Activated T-helper 1 cell treated with anti-CD3 and anti-CD28 coated beads, Interleukin-2, amount 50 U/mL, for 16 hours (primary cell): ENCODE measurements at places on chromosomes 2 and 18.

- DNase-seq, result no peak
Measured at GRCh38 chr2:28492282-28492681, 3.6 kb upstream of the PLB1 start.

GRCh38 chr2:188853307-188853706, 120.9 kb upstream of the COL3A1 start:
- DNase-seq, result no peak

- no peak for DNase-seq
Measured at GRCh38 chr2:229714736-229715541, 584 bp upstream of the DNER start.

- no peak for DNase-seq
Measured at GRCh38 chr18:67373636-67374035, 142.9 kb downstream of the DSEL start.

DNA sequence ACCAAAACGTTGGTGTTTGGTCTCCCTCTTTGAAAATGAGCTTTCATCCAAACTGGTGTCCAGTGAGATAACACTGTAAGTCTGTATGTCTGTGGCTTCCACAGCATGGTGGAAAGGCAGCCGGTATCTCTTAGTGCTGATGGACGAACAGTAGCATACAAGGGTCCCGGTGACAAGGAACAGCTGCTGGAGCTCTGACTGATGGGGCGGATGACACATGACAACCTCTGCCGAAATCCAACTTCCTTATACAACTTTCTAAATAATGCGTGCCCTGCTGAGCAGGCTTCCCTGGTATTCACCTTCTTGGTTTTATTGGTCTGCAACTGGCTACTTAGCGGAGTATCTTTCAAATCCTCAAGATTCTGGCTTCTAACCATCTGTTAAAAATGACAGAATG, 216.2 kb downstream of the SRBD1 start:
- DNase-seq, result no peak

GRCh38 chr2:71646028-71646427, 192.7 kb downstream of the DYSF start:
- no peak for DNase-seq

DNA sequence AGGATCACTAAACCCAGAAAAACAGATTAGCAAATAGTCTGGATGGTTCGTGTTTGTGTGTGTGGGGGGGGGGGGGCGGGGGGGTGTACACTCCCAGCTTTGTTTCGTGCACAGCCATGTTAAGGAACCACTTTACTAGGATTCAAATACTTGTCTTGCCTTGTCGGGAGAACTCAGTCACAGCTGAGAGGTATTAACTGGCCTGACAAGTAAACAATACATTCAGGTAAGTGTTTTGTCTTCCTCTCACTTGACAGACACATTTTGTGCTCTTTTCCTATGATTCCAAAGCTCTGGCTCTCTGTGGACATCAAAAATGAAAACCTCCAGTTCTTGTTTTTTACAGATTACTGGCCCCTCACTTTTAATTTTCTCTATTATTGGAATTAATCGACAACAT, 173.5 kb downstream of the LRP1B start:
- no peak for DNase-seq

GRCh38 chr2:86186431-86186830, 8.8 kb downstream of the IMMT start:
- DNase-seq, result no peak

DNA sequence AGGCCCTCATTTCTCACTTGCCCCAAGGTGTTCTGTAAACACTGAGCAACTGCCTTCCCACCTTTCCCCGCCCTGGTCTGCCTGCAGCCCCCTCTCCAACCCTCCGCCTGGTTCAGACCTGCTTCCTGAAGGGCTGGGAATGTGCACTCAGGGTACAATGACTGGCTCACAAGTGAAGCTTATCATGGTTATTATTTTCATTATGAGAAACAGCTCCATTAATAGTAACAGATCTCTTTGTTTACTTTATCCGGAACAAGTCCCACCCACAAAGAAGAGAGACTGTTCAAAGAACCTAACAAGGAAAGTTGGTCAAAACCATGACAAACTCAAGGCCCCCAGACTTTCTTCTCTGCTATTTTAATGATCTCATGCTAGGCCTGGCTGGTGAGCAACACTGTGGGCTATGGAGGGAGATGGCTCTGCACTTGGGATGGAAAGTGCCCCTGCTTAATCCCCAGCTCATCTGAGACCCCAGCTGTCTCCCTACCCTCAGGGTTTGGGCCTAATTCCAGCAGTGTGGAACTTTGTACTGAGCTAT, 36.7 kb downstream of the ARHGAP25 start:
- DNase-seq, result no peak

GRCh38 chr2:120523766-120524165, 177.8 kb downstream of the INHBB start:
- no peak for DNase-seq

GRCh38 chr2:102086150-102086872, 56.2 kb upstream of the IL1R1 start:
- no peak for DNase-seq

GRCh38 chr2:160042054-160042453, 20.4 kb downstream of the PLA2R1 start:
- no peak for DNase-seq

GRCh38 chr2:102473020-102473419, at the start of gene SLC9A4:
Gene SLC9A4, plus strand, starts transcription at chr2:102473226. Its CDS starts 534 bp downstream, at chr2:102473760.
- no peak for DNase-seq

- no peak for DNase-seq
Measured at GRCh38 chr2:240211598-240212424, 71.4 kb upstream of the OTOS start.

GRCh38 chr2:150374492-150374891, 113.0 kb downstream of the RND3 start:
- DNase-seq, result no peak

DNA sequence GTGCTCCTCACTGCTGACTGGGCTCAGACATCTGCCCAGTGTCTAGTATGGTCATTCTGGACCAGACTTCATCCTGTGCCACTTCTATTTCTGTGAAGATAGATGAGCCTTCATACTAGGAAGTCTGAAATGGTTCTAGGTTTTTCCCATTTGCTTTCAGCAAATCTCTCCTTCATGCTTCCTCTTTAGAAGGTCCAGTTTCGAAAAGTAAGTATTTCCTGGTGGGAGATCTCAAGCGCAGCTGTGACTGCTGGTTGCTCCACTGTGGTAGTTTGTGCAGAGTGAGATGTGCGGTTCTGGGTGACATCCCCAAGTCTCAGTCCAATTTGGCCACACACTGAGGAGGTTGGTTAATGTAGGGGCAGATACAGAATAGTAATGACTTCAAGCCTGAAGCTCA, 14.4 kb downstream of the IL36B start:
- no peak for DNase-seq

DNA sequence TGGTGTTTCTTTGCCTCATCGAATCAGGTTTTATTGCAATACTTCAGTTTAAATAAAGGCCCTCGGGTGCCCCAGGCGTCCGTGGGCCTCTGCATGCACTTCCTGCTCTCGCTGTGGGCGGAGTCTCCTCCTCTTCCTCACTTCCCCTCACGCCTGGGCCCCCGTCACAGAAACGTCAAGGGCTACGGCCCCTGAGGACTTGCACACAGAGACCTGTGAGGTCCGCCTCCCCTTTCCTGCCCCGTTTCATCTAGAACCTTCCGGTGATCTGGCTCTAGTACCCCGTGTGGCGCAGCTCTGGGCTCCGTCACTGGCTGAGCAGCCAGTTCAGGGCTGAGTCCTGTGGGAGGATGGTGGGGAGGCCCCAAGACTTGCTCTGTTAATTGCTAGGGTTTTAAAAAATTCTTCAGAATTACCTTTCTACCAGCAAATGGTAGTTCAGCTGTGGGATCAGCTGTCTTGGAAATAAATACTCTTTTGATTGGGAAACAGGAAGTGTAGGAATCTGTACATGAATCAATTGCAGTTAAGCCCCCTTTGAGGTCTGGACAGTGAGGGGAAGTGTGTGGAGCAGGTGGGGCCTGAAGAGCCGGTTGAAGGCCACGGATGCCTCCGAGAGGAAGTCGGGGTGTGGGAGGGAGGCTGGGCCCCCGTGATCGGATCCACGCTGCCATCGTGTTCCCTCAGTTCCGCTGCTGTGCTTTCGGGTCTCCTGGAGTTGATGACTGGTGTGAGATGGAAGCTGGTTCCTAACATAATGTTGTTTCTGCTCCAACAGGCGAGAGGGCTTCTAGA, 10.2 kb downstream of the NFATC1 start:
- peak; percentile 73 for DNase-seq

DNA sequence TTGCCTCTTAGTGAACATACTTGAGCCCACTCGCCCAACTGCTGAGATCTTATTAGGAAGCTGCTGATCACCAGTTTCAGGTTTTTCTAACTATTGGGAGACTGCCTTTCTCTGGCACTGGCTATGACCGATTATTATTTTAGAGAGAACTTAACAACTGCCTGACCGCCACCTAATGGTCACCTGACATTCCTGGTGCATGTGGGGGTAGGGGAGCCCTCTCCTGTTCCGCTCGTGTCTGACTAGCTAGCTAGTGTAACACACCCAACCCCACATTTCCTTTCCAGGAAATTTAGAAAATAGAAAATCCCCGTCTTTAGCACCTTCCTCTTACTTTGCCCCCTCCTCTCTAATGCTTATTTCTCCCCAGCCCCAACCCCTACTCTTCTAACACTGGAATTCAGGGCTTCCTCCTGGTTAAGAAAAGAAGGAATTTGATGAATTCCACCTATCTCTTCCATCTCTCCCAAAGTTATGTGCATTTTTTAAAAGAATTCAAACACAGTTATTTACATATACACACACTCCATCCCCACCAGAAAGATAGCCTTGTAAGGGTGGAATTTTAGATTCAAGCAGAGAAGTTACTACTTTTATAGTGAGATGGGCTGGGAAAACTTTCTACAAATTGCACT, 19.4 kb upstream of the DNER start:
- DNase-seq, result no peak

DNA sequence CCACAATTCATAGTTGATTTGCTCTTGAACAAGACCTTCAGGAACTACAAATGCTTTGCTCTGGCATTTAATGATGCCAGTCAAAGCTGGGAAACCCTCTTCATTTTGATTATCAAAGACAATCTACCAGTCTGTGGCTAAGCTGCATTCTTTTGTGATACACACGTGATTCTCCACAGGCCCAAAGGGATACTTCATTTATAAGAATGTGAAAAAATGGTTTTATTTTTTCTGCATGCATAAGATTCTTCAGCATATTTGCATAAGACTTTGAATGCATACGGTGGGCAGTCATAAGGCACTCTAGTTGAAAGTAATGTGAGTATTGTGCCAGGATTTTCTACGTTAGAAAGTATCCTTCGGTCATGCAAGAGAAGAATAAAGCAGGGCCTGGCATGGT, 33.0 kb upstream of the ARL5A start:
- DNase-seq, result no peak

GRCh38 chr2:238487652-238488346, 61.1 kb downstream of the ASB1 start:
- DNase-seq, result no peak

DNA sequence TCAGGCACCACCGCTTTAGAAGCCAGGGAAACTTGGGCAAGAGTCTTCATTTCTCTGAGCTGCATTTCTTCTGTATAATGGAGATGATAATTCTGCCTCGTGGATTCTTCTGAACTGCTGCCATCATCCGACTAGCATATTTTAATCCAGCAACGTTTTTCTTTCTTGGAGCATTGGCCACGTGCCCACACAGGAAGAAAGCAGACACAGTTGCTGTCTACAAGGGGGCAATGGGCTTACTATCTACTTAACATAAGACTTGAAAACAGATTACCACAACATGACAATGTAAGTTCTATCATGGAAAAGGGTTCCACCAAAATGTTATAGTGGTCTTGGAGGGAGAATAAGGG, 176.5 kb downstream of the FAM210A start:
- no peak for DNase-seq

DNA sequence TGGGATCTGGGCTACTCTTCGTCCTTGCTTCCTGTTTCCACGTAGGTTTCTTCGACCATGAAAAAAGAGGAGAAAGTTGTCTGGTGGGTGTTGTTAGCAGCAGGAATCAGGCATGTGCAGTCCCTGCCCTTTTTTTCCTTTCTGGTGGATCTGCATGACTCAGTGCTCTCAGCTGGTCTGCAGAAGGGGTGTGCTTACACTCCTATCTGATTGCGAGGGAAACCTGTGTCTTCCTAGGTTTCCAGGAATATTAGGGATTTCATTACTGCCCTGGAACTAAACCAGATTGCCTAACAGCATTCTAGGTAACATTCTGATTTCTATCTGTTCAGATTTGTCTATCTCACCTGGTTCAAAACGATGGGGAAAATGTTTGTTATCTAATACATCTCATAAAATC, 174.3 kb downstream of the CCDC102B start:
- DNase-seq, result no peak

DNA sequence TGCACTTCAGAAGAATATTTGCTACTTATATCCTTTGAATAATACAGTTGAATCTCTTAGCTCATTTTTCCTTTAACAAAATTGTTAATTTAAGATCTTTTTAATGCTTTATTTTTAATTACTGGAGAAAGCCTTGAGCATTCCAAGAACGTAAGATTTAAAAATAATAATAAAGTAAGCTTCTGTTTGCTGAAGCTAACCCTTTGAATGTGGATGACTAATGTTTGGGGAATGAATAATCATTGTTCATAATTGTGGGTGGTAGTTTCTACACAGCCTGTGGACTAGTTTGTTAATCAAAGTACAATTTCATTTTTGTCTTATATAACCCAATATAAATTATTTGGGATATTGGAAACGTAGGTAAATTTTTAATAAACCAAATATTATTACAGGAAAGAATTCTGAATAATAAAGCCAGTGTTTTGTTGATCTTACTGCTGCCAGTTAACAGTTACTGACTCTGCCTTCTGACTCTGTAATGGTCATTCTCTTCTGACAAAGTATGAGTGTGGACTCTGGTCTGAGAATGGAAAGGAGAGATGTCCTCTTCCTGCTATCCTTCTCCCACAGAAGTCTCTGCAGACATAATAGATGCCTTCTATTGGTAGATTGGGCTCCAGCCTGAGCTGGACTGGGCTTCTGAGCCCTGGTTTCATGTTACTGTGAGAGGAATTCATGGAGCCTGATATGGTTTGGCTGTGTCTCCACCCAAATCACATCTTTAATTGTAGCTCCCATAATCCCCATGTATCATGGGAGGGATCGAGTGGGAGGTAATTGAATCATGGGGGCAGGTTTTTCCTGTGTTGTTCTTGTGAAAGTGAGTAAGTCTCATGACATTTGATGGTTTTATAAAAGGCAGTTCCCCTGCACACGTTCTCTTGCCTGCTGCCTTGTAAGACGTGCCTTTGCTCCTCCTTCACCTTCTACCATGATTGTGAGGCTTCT, 292.7 kb upstream of the SLC39A10 start:
- DNase-seq, result no peak
